ENCODE measurements at places on chromosomes 1 and 21.

- DNase-seq: no peak
Measured at GRCh38 chr1:54808443-54809207, 7.5 kb upstream of the TTC22 start.

GRCh38 chr1:242554577-242554976, 30.1 kb upstream of the PLD5 start:
- DNase-seq: no peak

DNA sequence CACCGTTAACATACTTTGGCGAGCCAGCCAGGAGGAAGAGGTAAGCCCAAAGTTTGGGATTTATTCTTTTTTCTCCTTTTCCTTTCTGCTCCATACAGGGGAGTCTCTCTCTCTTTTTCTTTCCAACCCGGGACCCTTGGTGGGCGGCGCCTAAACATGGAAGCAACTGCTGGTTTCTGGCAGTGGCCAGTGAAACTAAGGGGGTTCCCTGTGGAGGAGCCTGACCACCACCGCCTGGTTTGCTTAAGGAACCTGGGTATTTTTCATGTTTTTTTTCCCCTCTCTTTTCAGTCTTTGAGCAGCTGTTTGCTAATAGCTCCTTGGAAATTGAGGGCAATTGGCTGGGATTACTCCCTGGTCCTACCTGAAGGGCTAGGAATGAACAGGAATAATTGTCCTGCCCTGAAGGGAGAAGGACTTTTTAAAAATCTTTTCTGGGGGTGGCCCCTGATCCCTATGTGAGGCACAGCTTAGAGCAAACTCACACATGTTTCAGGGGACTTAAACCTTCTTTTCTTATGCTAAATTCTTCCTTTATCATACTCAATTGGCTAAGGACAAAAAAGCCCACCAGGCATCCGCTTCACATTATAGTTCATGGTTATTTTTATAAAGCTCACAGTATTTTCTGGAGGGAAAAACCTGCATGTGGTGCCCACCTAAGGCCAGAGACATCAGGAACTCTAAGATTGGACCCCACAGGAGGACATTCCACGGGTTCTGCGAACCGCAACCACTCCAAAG, 61.3 kb upstream of the PLD5 start:
- DNase-seq: no peak

DNA sequence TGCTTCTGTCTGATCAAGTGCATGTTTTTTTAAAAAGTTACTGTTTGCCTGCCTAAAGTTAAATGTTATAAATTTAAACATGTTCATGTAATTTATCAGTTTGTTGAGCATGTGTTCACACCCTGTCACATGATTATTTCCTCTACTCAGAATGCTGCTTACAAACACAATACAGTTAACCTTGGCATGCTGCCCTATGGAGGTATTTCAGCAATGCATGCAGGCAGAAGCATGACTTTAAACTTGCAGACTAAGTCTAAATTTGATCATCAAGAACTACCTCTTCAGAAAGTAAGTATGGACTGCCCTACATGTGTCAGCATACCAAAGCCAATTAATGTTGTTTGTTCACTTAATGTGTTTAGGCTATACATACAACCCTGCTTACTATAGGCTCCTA, 161.6 kb downstream of the LRRC40 start:
- no peak for DNase-seq

GRCh38 chr1:202940561-202940960, 13.5 kb upstream of the KLHL12 start:
- DNase-seq: no peak

DNA sequence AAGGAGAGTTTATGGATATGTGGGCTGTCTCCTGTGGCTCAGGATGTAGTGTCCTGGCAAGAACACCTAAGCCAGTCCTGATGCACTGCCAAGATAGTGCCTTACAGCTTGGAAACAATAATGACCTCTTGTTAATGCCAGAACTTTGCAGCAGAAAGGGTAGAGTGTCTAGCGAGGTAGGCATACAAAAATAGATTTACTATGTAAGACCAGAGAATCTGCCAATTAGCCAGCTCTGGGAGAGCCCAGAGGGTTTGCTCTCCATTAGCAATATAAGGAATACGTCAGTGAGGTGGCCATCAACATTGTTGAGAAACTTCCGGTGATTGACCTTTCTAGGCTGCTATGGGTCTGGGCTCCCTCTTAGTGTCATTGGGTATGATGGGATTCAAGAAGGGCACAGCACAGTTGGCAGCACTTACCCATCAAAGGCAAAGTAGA, 178.5 kb upstream of the GALNT2 start:
- DNase-seq: no peak

GRCh38 chr21:34971656-34972055, 77.4 kb downstream of the RUNX1 start:
- DNase-seq: no peak

DNA sequence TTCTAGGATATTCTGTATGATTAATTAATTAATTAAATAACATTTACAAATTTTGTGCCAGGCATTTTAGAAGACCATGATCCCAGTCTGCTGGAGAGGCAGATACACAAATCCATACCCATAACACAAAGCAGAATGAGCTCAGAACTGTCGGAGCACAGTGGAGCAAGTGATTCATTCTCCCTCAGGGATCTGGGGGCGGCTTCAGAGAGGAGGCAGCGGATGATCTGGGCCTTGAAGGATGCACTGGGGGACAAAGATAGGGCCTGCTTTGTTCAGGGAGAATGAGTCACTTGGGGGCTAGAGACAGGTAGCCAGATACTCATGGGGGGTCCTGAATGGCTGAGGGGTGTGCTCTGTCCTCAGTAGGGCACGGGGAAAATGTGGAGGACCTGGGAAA, 50.9 kb upstream of the TRABD2B start:
- DNase-seq: no peak

DNA sequence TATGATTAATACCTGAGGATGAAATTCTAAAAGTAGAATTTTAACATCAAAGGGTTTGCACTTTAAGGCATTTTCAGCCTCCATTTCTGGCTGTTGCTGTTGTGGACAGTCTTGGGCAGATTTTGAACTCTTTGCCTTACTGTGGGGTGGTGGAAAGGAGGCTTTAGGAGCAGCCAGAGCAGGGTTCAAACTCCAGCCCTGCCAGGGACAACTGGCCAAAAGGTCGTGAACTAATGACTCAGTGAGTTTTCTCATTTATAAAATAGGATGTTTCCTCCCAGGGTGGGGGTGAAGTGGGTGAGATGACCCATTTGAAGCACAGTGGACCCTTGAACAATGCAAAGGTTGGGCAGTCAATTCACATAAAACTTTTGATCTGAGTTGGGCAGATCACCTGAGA, 36.7 kb downstream of the MAPKAPK2 start:
- no peak for DNase-seq

GRCh38 chr21:29843804-29844203, 96.0 kb downstream of the GRIK1 start:
- no peak for DNase-seq

DNA sequence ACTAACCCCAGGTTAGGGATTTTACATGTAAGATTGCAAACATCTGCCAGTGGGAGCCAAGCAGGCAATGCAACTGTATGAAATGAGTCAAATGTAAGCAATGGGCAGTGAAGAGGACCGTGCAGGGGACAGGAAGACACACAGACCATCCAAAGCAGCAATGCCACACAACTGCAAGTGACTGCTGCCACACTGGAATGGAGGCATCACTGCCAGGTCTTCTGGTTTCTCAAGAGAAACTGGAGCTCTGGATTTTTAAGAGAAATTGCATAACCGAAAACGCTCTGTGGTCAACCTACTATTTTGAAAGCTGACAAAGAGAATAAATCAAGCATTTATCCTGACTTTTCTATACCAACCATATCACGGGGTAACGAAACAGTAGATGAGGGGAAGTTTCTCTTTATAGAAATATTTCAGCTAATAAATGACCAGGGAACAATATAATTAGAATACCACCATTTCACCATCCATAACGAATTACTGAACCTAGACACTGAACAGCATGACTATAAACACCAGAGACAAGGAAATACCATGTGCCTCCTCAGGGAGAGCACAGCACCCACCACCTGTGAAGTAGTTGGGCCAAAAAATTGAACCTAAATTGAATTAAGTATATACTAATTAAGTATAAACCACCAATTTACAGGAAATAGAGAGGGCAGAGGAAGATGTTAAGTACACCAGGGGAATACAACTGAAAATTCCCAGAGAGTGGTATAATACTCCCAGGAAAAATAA, 4.4 kb downstream of the AK2 start:
- DNase-seq: no peak

GRCh38 chr1:100456880-100457279, 81.1 kb upstream of the GPR88 start:
- DNase-seq: no peak

GRCh38 chr1:179810367-179810715, 67.2 kb downstream of the FAM163A start:
- DNase-seq: no peak

GRCh38 chr1:161068306-161069234, 1.1 kb downstream of the ARHGAP30 start:
- peak; percentile 55 for DNase-seq

DNA sequence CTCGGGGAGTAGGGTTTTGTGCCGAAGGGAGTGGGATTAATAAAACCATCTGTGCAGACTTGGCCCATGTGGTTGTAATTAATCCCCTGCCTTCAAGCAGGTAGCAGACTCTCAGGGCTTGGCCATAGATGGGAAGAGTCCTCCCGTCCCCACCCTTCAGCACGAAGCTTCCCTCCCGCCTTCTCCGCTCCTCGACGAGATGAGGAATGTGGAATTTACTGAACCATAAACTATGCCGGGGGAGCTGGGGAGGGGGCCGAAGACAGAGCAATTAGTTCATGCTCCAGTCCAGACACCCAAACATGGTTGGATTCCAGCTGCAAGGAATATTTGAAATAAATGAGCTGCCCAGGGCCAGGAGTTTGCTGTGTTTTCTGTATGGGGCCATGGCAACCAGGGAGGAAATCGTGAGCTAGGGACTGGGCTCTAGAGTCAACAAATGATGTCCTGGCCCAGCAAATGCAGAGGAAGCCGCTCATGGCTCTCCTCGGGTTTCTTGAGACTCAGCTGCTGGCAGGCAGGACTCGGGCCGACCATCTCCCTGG, 78.8 kb downstream of the SPSB1 start:
- no peak for DNase-seq

- DNase-seq: no peak
Measured at GRCh38 chr1:78058670-78059069, 12.9 kb downstream of the GIPC2 start.

DNA sequence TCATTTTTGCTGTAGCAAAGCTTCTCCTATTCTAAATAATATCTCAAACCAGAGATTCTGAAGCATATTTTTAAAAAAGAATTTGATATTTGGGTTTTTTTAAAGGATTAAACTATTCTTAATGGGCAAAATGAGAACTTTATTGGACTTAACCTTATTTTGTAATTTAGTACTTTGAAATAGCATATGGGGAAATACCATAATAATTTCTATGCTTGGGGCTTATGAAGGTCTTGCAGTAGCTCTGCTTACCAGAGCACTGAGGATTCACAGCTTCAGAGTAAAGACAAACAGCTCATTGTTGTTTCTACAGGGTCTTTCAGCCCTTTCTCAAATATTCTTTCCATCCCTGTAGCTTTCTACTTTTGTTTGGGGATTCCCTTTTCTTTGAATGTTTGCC, 111.2 kb upstream of the ZNF648 start:
- no peak for DNase-seq

- DNase-seq: no peak
Measured at GRCh38 chr1:227777156-227777555, 38.3 kb upstream of the PRSS38 start.

DNA sequence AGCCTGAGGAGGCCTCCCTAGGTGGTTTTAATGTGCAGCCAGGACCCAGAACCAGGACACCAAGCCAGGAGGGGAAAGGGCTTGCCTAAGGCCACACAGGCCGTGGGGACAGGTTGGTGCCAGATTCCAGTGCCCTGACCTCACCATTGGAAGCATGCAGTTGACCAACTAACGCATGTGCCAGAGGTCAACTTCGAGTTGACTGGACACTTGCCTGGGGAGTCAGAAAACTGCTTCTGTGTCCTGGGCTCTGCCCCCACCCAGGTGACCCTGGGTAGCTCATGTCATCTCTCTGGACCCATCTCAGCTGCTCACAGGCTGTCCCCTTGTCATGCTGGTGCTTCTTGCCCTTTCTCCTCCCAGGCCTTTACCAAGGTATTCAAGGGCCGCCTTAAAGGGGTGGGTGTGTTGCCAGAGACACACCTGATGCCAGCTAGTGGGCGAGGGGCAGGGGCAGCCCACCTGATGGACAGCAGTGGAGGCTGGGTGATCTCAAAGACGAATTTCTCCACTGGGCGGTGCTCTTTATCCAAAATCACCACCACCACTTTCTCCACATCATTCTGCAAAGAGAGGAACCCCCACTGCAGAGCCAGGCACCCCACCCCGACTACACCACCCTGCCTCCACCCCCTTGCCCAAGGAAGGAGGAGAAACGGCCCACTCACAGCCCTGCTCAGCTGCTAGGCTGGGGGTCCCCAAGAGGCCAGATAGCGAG, 4.4 kb downstream of the MAD2L2 start:
- no peak for DNase-seq

GRCh38 chr1:211469938-211470529, 21.9 kb downstream of the RD3 start:
- no peak for DNase-seq

DNA sequence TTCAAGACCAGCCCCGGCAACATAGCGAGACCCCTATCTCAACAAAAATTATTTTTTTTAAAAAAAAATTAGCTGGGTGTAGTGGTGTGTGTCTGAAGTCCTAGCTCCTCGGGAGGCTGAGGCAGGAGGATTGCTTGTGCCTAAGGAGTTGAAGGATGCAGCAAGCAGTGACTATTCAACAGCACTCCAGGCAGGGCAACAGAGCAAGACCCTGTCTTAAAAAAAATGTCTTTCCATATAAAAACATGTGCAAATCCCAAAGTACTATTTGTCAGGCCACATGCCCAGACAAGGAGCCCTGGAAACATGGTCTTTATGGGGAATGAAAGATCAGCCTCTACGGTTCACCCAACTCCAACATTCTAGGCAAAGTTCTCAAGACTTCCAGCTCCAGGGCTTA, 13.3 kb downstream of the IFFO2 start:
- DNase-seq: no peak

DNA sequence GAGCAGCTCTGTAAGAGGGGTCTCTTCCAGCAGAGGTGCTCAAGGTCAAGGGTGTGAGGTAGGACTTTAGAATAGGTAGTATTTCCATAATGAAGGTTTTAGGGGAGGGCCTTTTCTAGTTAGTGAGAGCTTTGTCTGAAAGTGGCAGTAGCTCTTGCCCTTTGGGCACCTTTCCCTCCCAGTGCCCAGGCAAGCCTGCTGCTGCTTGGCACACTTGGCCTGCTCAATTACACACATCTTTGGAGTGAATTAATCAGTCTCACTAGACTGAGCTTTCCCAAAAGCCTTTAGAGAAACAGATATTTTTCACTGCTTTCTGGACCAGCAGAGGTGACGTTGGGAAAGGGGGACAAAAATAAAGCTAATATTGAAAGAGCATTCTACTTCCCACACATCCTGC, 48.0 kb downstream of the MAB21L3 start:
- no peak for DNase-seq

GRCh38 chr1:116498789-116499628, 71.8 kb downstream of the CD58 start:
- DNase-seq: no peak

GRCh38 chr1:212450331-212450881, 17.7 kb downstream of the NENF start:
- DNase-seq: no peak

Data from stimulated activated CD4-positive, alpha-beta T cell treated with anti-CD3 and anti-CD28 coated beads, Interleukin-1b, Interleukin-23, amount 100 ng/mL, for 1 hour (primary cell).